ENCODE measurements at places on chromosomes 12 and 14.

DNA sequence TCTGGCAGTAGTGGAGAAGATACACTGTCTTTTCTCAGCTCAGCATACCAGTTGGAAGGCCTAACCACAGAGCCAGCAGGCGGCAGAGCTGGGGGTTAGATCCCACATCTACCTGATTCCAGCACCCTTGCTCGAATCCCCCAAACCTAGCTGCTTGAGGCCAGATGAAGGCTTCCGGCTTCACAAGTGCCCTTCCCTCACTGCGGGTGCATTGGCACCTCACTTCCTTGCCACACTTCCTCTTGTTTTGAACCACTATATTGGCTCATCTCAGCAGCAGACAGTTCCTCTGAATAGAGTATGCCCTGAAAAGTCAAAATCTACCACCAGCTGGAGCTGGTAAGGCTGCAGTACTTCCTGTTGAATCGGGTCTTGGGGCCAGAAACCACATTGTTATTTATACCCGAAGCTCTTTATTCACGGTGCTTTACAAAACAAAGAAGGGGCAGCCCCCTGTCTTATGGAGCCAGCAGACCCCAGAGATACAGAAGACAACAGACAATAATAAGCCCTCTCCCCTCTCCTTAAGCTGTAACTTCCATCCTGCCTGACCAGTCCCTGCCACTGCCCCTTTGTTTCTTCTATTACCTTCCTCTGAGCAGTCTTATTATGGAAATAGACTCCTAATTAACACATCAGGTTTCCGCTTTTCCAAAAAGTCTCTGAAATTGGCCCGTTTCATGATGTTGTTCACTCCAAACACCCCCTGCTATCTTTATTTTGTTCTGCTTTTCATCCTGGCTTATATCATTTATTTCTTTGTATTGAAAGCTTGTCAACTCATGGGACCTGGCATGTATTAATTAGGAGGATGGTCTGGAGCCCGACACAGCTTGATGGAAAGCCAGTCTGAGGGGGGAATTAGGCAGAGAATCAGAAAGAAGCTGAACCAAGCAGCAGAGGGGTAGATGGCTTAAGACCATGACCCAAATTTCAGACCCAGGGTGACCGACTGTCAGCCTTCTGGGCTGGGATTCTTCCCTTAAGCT is 233.5 kb downstream of the EFCAB11 start:
- DNase-seq: no peak

DNA sequence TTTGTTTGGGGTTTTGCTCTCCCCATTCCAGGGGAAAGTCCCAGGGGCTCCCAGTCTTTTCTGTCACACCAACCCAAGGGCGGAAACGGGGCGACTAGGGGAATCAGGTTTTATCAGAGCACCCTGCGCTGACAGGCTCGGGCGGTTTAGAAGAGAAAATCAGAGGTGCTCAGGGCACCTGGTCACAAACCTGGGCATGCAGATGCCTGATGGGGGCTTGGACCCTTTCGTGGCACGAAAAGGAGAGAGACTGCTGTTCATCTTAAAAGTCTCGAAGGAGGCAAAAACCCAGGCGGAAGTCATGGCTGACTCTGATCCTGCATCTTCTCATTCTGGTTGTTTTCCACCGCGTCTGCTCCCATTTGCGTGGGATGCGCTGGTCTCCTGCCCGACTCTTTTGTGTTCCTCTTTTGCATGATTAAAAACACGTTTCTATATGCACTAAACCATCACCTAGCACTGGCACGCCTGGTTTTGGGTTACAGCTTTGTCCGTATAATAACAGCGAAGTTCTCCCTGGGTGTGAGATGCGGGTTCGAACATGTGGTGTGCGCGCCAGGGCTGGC is 13.2 kb downstream of the OTX2 start:
- DNase-seq: no peak

GRCh38 chr12:53579545-53579955 is 46.6 kb downstream of the ATF7 start:
- DNase-seq: no peak

DNA sequence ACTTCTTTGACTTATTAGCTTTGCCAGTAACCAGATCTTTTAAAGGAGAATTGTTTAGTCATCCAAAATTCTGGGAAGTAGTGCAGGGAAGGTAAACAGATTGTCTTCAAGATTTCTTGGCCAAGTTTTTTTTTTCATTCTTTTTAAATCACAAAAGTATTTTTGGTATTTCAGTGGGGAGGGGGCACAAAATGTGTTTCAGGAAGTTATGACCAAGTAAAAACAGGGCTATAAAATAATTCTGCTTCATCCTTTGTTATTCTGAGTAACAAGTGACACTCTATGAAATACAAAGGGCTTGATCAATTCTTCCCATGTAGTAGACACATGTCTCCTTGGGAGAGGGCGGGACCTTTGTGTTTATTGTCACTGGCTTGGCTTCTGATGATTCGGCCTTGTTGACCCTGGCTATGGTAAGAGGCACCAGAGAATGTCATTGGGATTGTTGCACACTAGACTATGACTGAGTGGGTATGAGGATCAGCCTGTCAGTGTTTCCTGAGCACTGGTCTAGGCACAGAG is 55.4 kb downstream of the SUSD6 start:
- DNase-seq: no peak

DNA sequence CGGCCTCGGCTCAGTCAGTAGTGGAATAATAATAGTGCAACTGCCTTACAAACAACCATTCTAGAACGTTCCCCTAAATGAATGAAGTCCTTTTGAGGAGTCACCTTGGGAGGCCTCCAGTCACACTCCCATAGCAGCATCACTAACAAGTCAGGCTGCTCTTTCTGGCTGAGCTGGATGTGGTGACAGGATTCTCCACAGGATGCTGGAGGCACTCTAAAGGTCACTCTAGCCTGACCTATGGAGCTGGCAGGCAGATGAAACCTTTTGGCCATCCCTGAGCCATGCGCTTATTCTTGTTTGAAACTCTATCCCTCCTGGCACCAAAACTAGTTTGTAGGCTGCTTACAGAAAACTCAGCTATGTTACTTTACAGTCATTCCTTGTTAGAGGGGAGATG is 17.9 kb upstream of the TFCP2 start:
- no peak for DNase-seq

DNA sequence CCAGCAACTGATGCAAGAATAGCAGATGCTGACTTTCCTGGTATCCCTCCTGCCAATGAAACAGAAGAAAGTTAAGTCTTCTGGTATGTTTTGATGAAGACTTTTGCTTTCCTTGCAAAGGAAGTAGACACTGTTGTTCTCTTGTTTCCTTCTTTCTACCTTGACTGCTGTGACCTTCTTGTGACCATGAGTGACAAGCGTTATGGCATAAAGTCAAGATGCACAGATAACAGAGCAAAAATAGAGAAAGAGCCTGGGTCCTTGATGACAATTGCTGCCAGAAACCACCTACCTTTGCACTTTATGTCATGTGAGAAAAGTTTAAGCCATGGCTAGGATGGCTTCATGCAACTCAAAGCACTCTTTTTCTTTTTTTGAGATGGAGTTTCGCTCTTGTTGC is 49.2 kb upstream of the LTA4H start:
- DNase-seq: no peak

GRCh38 chr12:45880533-45880932 is 109.8 kb downstream of the SCAF11 start:
- DNase-seq: no peak

GRCh38 chr12:71200706-71201105 is 42.9 kb upstream of the TSPAN8 start:
- no peak for DNase-seq

DNA sequence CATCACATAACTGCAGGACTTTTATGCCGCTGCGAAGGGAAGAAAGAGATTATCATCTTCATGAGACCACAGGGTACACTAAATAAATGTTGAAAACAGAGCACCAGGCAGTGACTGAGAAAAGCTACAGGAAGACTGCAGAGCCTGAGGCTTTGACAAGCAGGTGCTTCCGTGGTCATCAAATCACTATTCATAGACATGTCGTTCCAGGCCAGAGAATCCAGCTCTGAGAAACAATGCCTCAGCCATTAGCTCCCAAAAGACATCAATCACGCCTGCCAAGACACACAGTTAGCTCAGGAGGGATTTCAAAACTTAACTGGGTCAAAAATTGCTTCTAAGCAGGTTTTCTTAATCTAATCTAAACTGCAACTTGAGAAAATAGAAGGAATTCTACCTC is 47.2 kb upstream of the GARIN6 start:
- DNase-seq: no peak

DNA sequence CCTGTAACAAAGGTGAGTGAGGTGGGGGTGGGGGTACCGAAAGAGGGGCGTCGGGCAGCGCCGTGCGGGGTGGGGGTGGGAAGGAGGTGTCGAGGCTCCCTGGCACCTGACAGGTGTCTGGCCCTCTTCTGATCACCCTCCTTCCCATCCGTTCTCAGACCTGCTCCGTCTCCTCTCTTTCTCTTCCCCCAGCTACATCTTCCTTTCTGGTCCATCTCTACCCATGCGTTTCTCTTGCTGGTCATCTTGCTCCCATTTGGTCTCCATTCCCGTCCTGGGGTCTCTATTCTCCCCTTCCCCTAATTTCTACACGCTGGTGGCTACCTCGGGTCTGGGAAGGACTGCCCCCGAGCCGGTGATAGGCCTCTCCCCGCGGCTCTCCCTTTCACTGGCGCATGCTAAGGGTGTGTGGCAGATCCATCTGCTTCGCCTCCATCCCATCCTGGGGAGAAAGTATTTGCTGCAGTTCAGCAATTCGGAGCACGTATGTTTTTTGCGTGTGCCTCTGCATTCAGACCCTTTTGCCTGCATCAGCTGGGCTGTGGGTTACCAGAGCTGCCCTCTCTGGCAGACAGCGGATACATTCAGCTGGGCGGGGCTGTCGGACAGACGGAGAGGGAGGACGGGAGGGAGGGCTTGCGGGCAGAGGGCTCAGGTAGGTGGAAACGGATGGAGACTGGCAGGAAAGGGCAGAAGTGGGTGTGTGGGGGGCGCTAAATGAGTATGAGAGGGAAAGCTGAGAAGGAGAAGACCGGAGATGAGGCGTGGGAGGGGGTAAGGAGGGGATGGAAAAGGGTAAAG is 730 bp downstream of the CLSTN3 start:
- DNase-seq: no peak

DNA sequence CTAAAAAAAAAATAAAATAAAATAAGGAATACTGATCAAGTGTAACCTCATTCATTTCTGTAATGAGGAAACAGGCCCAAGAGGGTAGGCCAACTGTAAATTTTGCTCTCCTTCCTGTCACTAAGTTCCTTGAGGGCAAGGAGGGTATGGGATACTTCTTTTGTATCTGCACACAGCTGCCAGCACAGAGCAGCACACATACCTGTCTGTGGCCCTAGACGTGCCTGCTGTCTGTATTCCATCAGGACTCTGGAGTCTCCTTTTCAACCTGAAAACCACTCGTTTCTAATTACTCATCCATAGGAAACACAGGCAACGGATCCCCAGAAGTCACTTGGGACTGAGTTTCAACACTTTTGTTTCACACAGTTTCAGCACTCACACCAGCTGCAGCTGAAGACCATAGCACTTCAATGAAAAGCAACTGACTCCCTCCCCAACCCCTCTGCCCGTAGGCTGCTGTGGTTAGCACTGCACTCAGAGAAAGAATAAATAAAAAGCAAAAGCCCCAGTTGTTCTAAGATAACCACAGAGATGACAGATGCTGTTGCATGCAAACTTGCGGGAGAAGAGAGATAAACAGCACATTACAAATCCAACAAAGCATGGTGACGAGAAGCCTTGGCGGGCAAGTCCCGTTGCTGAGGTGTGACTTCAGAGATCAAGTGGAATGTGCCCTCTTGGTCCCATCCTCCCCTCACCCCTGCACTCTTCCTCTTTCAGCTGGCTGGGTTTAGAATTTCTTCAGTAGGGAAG is 24.9 kb downstream of the CRACR2A start:
- DNase-seq: peak; percentile 44

- DNase-seq: no peak
Observed at GRCh38 chr14:68312884-68313610, 479.8 kb downstream of the ZFP36L1 start.

GRCh38 chr12:110426406-110426805 is 22.9 kb upstream of the ANAPC7 start:
- no peak for DNase-seq

DNA sequence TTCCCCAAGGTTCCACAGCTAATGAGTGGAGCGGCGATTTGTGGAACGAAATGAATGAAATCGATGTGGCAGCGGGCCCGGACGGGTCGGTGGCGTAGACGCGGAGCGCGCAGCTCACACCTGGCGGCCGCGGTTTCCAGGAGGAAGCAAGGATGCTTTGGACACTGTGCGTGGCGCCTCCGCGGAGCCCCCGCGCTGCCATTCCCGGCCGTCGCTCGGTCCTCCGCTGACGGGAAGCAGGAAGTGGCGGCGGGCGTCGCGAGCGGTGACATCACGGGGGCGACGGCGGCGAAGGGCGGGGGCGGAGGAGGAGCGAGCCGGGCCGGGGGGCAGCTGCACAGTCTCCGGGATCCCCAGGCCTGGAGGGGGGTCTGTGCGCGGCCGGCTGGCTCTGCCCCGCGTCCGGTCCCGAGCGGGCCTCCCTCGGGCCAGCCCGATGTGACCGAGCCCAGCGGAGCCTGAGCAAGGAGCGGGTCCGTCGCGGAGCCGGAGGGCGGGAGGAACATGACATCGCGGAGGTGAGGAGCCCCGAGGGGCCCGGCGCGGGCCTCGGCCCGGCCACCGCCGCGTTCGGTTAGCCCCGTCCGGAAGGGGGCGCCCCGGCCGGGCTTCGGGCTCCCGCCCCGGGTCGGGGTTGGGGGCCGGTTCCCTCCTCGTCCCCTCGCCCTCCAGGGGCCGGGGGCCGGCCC is at the start of gene PTPN11:
Gene PTPN11 (plus strand): TSS at position 340 of the 689 bp plus-strand sequence. CDS start 165 bp downstream, at position 505.
- DNase-seq: peak; percentile 63

DNA sequence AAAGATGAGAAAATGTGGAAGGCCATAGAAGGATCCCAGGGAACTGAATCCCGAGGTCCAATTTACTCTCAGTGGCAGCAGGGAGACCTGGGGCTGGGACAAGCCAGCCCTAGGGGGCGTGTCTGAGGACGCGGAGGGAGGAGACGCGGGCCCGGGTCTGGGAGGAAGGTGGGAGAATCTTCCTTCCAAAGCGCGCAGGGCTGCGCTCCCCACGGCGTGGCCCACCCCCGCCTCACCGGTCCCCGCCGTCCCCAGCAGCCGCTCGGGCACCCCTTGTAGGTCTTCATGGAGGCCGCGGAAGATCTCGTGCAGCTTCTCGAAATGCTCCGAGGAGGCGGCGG is 323 bp downstream of the VTI1B start:
- peak; percentile 29 for DNase-seq

DNA sequence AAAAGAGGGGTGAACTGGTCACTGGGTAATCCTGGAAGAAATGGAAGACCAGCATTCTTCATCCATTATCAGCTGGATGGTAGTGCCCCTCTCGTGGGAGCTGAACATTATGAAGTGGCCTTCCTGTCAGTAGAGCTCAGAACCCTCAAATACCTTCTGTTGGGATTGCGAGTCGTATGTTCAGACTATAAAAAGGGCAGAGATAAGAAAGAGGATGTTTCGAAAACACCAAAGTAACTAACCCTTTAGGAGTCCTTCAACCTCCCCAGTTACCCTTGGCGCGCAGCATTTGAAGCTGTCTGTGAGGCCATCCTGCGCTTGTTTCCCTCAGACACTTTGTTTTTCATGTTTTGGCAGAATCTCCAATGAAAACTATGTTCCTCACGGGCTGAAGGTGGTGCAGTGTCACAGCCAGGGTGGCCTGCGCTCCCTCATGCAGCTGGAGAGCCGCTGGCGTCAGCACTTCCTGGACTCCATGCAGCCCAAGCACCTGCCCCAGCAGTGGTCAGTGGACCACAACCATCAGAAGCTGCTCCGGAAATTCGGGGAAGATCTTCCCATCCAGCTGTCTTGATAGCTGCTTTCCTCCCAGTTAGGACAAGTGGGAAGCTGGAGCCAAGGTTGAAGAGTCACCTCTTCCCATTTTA is 19.3 kb upstream of the GALNT16 start:
- no peak for DNase-seq
